Bone marrow (tissue), 2 donors: ENCODE measurements at places on chromosomes 1 and 21.

DNA sequence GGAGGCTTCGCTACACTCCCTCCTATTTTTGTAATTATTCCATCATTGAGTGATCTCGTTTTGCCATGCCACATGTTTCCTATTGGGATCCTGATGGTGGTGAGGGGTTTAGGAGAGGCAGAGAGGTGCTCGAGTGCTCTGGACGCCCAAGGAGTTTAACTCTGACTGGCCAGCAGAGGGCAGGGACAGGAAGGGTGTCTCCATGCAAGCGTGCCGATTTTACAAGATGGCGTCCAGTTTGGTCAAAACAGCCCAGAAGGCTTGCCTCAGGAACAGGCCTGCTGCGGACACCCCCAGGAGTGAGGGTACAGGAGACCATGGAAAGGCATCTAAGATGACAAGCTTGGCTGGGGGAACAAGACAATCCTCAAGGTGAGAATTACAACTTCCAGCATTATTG lies 33.8 kb upstream of the KCNE2 start:
- no peak for DNase-seq

GRCh38 chr1:220113136-220113695 lies 19.3 kb downstream of the IARS2 start:
- DNase-seq = no peak

DNA sequence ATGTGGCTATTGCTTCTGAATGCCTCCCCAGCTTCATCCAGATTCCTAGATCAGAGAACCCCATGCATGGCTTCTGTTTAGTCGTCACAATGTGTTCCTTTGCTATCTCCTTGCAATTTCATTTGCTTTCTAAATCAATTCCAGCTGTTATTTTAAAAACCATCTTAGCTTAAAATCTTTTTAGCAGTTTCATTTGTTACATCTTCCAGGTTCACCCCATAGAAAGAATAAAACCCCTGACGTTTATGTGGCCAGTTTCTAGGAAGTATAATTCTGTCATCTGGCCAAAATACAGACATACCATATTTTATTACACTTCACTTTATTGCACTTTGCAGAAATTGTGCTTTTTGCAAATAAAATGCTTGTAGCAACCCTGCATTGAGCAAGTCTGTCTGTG lies 278.4 kb downstream of the PTPRC start:
- no peak for DNase-seq

DNA sequence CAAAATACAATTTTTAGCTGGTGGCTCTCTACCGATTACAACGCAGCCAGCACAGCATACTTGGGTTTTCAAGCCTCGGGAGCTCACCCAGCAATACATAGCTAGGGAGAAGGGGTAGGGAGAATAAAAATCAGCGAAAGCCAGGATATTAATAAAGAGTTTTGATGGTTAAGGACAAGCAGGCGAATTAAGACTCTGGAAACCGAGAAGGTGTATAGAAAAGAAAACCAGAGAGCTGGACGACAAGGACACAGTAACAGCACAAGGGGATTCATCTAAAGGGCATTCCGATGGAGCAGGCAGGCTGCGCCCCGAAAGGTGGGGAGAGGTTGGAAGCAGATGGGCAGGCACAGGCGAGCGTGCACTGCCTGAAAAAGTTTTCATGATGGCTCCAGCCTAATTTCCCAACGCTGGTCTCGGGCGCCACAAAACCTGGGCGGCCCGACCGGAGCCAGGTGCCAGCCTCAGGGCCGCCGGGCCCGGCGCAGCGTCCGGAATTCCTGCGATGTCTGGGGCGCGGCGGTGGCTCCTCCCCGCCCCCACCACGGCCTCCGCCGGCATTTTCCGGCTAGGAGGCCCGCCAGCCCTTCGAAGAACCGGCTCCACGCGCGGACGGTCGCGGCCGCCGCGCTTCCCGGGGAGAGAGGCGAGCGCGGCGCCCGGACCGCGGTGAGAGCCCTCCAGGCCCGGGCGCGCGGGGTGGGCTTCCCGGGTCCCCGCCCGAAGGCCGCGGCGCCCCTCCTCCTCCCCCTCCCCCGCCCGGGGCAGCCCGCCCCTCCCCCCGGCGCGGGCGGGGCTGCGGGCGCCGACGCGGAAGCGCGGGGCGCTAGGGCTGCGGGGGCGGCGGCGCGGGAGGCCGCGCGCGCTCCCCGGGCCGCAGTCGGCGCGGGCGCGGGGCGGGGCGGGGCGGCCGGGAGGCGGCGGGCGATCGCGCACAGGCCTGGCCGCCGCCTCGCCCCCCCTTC lies 774 bp upstream of the DYRK1A start:
- DNase-seq = no peak

GRCh38 chr1:165942062-165942461 lies 114.6 kb downstream of the UCK2 start:
- no peak for DNase-seq

DNA sequence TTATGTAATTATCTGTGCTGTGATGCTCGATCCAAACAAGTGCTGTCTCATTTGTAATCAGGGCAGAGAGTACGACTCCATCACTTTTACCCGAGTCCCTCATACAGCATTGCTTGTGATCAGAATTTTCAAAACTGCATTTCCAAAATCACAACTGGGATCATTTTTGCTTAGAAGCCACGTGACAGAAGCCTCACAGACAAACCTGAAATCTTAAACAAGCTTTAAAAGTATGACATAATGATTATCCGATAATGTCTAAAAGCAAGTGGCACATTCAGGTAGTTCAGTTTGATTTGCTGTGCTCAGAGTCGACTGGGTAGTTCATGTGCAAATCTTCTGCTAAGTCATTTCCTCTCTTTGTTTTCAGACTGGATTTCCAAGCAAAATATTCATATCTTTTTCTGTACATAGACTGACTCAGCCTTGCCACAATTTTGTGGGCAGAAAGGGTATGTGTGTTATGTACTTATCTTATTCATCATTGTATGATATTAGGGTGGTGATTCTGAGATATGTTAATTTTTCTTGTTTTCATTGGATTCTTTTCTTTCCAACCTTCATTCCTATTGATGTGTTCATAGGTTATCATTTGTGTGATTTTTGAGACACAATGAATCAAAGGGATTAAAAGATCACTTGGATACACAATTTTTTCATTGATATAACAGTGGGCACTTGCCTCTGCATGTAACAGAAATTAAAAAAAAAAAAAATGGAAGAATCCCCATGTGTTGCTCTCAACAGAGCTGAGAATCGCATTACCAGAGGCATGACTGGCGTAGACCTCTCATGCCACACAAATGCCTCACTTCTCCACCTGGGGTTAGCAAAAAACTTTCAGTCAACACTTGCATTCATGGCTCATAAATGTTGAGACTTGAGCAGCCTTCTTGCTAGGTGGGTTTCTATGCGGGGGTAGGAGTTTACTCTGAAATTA lies 355.7 kb downstream of the LTN1 start:
- DNase-seq = peak; percentile 82

DNA sequence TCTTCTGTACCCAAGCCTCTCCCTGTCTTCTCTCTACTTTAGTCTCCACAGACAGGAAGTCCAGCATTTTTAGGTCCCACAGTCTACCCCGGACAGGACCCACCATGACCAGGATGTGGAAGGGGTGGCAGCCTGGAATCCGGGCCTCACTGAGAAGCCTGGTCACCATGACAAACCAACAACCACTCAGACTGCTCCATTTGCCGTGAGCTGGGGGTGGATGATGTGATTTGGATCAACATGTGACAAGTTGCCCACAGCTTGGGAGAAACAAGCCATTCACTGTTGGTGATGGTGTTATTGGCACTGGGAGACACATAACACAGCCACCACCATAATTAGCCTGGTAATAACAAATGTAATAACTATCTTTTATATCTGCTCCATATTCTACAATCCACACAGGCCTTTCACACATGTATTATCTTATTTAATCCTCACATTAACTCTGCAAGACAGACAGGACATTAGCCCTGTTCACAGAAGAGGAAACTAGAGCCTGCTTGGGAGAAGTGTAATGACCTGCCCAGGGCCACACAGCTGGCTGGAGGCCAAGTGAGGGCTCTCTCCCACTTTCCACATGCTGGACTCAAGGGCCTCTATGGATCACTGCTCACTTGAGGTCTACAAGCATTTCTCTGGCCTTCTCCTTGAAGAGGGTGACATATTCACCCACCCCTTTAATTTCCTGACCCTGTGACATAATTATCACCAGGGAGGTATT lies 22.9 kb downstream of the MEF2D start:
- no peak for DNase-seq

DNA sequence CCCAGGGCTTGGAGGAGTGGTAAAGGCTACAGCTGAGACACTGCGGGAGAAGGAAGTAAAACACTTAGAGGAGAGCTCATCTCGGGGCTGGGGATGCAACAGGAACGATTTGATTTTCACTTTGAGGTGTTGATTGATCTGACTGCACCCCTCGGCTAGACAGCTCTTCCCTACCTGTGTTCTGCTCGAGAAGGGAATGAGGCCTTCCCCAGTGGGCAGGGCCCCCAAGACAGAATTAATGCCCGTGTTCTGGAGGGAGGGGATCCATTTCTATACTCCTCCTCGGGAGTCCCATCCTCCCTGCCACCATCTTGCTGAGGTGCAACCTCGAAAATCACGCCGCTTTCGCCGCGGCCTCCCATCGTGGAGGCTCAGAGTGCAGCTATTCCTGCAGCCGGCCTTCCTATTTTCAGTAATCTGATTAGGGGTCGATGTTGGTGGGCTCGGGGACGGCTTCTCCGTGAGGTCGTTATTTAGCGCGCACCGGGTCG lies 2.4 kb downstream of the ATP2B4 start:
- no peak for DNase-seq

- no peak for DNase-seq
Measured at GRCh38 chr1:22750685-22751051, 40.0 kb downstream of the EPHB2 start.

GRCh38 chr1:29197590-29197924 lies 15.9 kb upstream of the SRSF4 start:
- no peak for DNase-seq

- DNase-seq = no peak
Measured at GRCh38 chr21:34526618-34527290, 14.7 kb upstream of the KCNE1 start.

DNA sequence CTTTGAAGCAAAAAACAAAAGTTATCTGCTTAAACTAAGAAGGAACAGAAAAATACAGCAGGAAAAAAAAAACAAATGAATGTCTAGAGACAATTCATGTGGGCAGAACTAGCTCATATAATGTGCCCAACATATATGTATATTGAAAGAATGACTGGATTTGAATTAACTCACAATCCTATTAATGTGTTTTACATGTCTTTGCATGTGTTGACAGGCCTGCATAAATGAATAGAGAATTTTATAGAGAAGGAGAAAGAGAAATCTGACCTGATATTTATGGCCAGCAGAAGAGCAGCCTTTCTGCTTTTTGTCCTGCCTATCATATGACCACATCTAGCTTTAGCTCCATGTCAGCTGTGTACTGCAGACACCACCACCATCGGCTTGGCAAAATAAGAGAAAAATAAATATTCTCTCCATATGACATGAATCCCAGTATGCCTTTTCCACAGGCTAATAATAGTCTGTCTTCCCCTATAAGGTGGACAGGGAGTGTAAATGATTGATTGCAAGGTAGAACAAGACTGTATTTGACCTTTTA lies 171.5 kb upstream of the PALMD start:
- no peak for DNase-seq

GRCh38 chr1:245790441-245790840 lies 635.7 kb downstream of the KIF26B start:
- DNase-seq = no peak

DNA sequence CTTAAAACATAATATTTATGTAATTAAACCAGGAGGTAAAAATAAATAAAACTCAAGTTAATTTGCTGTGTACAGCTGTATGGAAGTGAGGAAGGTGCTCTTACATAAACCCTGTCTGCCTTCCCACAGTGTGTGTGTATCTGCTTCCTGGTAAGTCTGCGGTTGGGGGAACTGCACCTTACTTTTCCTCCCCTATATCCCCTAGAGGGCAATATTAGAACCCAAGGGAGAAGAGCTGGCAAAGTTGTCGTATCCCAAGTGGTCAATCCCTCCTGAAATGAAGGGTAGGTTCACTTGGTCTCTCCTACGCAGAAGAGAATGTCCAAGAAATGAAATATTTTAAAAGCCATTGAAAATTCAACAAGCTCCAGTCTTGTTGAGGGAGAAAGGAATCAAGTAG lies 17.8 kb upstream of the JAK1 start:
- DNase-seq = no peak

GRCh38 chr1:56394298-56394697 lies 185.1 kb downstream of the PLPP3 start:
- no peak for DNase-seq

GRCh38 chr1:35718492-35719336 lies at the start of gene C1orf216:
Gene C1orf216 (minus strand): TSS chr1:35718884. CDS start chr1:35716321, 2,563 bp downstream.
- peak; percentile 65 for DNase-seq

- no peak for DNase-seq
Measured at GRCh38 chr1:54359393-54360162, 46.6 kb downstream of the SSBP3 start.

GRCh38 chr21:29365661-29366265 lies 67.0 kb downstream of the BACH1 start:
- DNase-seq = no peak

- DNase-seq = peak; percentile 39
Measured at GRCh38 chr1:63327417-63328054, 5.2 kb downstream of the FOXD3 start.

DNA sequence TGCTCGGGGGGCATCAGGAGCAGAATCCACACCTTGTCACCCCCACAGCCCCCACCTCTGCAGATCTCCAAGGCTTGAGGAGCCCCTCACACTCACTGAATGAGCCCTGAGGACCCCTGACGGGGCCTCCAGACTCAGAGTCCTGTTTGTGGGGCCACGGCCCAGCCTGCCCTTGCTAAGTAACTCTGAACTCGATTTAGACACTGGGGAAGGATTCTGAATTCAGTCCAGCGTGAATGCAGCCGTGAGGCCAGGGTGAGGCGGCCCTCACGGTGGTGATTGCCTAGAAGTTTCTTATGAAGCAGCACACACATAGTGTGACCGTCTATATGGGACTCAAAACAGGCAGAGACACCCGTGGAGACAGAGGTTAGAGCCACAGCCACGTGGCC lies 58.9 kb upstream of the ADARB1 start:
- no peak for DNase-seq

- DNase-seq = no peak
Measured at GRCh38 chr1:219031809-219032208, 141.9 kb upstream of the LYPLAL1 start.

DNA sequence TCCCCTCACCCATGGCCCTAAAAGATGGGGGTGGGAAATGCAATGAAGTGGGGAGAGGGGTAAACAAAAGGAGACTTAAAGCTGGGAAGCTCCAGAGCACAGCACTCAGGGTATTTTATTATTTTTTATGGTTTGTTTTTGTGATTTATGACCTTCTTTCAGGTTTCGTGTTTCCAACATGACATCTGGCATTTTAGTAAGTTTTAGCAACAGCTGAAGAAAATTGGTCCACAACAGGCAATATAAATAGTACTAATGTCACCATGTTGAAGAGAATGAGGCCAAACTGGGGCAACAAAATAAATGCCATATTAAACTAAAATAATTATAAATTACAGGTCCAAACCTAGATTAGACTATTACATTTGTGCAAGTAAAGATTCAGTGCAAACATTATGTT lies 56.3 kb downstream of the TBX15 start:
- no peak for DNase-seq

- no peak for DNase-seq
Measured at GRCh38 chr1:39545531-39545930, 31.1 kb downstream of the PABPC4 start.
